C1 segment of cervical spinal cord (tissue), 14 donors: ENCODE measurements at places on chromosomes 7 and 10.

DNA sequence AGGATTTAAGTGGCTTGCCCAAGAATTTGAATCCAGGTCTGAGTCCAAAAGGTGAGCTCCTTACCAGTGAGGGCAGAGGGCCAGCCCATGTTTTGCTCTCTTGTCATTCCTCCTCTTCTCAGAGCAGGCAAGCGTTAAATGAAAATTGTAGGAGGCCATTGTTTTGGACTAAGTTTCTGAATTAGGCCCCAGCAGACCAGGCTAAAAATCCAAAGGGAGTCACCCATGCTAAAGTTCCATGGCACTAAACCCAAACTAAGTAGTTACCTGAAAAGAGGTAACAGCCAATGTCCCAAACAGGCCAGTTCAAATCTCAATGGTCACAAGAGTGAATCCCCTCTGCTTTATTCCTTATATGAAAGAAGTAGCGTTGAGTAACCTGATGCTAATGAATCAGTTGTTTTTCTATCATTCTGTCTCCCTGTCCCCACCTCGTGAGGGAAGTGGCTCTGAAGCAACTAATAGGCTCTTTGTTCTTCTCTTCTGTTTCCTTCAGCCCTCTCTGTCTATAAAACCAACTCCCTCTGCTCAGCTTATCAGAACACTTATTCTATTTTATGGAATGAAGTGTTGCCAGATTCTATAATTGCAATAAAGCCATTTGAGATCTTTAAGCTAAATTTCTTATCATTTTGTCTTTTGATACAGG, 17.5 kb upstream of the CDH23 start:
- DNase-seq: no peak

DNA sequence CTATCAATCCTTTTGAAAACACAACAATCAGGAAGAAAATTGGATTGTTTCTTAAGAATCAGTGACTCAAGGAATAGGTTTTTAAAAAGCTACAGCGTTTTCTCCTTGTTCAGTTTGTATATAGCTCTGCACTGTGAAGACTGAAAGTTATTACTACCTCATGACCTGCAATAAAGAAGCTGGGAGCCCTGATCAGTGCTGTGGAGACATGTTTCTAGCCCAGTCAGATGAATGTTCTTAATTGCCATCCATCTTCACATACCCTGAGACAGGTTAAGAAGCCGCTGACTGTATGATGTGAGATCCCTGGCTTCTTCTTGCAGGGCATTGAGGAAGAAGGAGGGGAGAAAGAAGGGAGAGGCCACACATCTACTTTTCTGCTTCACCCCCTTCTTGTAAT, 58.0 kb upstream of the VWC2 start:
- DNase-seq: no peak

DNA sequence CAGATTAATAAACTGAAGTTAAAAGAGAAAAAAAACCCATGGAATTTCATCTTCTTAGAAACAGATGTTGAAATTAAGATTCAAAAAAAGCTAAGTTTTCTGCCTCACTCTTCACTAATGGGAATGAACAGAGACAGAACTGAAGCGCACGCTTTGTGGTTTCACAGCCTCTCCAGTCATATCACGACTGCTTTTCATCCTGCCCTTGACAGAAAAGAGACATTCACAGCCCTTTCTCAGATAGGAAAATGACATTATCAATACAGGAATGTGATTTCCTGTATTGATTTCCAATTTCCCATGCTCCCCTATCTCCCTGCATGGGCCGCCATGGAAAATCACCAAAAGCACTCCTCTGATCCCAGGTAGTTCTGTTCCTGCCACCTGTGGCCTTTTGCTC, 108.2 kb downstream of the PFKFB3 start:
- no peak for DNase-seq

DNA sequence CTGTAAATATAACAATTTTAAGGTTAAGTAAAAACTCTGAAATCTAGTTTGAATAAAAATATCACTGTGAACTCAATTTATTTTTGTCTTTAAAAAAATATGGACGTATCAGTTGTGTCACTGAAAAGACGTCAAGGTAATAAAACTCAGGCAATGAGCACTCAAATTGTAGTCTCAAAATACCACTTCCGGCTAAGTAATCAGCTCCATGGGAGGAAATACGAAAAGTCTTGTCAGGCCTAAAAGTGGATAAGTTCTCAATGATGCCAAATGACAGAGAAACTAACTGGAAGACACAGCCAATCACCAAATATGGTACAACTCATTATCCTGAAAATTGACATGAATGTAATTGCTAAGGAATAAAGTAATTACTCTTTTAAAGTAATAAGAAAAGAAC, 719 bp downstream of the CALN1 start:
- DNase-seq: no peak

DNA sequence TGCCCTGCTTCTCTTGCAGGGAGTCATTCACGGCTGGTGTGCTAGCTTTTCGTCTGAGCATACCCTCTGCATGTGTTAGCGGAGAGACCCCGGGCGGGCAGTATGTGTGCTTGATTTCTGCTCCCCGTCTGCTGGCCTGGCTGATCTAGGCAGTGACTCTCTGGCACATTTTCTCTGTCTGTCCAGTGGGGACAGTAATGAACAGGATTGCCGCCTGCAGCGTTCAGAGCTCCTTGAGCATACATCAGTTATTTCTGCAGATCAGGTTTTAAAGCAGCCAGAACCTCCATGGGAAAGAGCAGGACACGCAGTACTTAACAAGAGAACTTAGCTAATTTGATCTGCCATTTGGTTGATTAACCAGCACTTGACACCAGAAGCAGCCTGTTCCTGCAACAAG, 242.5 kb downstream of the CELF2 start:
- DNase-seq: no peak

GRCh38 chr7:73829921-73830680, 695 bp upstream of the CLDN4 start:
- no peak for DNase-seq

- no peak for DNase-seq
Observed at GRCh38 chr10:77555591-77556212, 81.9 kb downstream of the KCNMA1 start.

DNA sequence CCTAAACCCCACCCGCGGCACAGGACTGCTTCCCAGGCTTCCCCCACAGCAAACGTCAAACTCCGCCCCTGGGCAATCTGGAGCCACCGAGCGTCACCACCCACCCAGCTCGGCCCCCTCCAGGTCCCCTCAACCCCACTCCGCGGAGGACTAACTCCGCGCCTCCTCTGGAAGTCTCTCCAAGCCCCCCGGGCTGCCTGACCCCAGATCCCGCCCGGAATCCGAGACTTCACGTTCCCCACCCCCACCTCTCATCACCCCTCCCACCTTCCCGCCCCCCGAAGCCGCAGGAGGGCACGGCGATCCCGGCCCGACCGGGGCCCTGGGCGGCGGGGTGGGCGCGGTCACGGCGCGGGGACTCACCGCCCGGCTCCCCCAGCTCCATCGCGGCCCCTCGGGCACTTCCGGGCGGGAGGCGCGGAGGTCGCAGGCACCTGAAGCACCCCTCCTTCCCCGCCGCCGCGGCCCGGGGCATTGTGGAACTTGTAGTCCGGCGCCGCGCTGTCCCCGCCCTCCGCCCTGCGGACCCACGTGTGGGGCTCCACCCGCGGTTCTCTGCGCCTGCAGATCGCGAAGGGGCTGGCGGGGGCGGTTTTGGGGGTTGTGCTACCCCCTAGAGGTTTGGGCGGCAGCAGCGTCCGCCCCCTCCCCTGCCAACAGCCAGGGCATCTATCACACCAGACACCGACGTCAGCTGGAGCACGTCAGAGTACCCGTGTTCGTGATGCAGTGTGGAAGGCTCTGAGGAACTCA, at the start of gene TMUB1:
Gene TMUB1, minus strand, starts transcription at position 423 of the 753 bp plus-strand sequence. CDS start 930 bp downstream, outside the sequence.
- peak; percentile 74 for DNase-seq

GRCh38 chr7:136528329-136528728, 340.1 kb upstream of the CHRM2 start:
- DNase-seq: no peak

DNA sequence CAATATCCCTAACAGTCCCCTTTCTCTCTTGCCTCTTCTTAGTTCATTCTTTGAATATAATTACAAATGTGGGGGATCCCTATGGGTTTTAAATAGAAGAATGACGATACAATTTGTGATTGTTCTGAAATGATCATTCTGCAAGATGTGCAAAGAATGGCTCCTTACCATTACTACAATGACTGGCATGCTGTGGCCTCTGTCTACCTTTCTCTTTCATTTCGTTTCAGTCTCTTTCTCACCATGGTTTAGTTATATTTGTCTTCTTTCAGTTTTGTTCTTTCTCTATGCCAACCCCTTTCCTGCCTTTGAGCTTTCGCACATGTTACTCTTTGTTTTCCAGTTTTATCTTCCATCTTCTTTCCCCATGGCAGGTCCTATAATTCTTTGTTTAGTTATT, 176.5 kb downstream of the SUGCT start:
- no peak for DNase-seq

DNA sequence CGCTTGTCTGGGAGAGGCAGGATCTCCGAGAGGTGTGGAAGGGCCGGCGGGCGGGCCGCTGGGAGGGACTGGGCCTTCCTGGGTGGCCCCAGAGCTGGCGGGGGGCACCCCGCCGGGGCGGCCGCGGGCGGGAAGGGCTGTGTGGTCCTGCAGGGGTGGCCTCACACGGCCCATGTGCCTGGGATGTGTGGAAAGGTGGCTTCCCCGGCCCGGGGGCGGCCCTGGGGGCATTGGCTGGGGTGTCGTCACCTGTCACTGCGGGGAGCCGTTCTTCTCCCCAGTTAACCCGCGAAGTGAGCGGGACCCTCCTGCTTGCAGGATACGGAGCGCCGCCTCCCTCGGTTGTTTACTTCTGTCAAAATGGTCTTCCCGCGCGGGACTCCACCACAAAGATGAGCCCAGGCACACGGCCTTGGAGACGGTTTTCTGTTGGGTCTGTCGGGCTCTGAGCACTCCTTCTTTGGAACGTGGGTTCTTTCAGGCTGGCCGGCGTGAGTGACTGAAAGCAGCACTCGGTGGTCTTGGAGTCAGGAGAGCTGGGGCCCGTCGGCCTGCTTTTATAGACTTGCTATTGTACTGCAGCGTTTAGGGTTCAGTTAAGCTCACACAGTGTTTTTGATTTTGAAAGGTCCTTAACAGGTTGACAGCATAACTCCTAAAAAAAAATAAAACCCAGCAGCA, 700 bp downstream of the SMC3 start:
- DNase-seq: no peak

GRCh38 chr10:35007858-35008301, 82.3 kb downstream of the CUL2 start:
- DNase-seq: no peak

- no peak for DNase-seq
Observed at GRCh38 chr7:91348711-91349110, 84.5 kb downstream of the FZD1 start.

DNA sequence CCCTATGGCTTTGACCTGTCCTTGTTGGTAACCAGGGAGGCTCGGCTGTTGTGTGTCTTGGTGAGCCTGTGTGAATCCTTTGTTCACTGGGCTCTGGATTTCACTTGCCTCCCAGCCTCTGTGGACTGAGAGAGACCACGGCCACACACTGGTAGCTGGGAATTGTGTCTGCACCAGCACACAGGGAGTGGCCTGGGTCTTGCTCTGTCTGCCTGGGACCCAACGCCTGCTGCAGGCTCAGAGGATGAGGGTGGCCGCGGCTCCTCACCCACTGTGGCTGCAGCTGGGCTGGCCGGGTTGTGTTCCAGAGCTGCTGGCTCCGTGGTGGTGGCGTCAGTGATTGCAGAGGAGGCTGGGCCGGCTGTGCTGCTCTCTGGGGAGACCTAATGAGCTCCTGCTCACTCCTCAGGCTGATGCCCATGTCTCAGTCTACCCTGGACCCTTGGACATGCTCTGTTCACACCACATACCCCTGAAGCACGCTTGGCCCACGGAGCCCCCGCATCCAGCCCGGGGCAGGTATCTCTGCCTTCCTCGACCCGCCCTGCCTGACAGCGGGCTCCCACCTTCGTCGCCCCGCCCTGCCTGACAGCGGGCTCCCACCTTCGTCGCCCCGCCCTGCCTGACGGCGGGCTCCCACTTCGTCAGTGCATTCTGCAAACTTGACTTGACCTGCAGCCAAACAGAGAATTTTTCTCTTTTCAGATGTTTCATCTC, 328.5 kb downstream of the ADARB2 start:
- DNase-seq: no peak

- no peak for DNase-seq
Observed at GRCh38 chr10:77333610-77334340, 303.8 kb downstream of the KCNMA1 start.

DNA sequence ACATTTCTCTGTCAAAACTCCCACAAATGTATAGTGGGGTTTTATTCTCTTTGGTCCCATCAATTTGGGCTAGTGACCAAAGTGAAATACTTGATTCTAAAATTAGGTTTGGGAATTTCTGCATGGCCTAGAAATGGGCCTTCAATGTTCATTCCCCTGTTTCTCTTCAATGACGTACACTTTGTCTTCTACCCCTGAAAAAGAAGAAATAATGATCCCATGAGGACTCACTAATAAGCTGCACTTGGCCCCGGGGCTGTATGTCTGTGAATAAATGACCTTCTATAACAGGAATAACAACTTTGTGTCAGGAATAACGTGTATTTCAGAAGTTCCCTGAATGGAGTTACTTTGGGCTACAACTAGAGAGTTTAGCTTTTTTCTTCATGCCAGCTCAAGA, 20.2 kb downstream of the OR6B1 start:
- DNase-seq: no peak

DNA sequence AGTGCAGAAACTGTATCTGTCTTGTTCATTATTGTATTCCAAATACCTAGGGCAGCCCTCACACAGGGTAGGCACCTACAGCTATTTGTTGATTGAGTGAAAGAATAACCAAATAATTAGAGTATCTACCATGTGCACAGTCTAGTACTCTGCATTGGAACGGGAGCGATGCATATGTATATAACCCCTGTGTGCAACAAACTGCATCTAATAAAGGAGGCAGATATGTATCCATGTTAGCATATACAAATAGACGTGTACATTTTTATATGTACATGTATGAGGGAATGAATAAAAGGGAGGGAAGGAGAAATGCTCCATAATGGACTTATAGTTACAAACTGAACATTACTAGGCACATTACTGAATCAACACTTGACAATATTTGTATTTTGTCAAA, 191.3 kb upstream of the PTPRZ1 start:
- no peak for DNase-seq

DNA sequence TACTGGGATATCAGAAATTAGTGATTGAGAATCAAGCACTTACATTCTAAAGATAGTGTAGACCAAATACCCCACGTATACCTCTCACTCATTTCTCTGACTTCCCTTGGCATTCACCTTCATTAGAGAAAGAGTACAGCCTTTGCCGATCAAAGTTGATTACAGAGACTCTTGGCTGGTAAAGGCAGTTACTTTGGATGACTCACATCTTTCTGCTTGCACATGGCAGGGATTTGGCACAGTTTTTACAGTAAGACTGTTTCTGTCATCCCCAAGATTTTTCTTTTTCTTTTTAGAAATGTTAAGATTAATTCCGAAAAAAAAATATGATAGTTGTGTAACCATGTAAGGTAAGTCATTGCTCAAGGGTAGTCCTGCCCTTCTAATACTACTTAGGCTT, 143.0 kb downstream of the TSPAN12 start:
- no peak for DNase-seq

- DNase-seq: no peak
Observed at GRCh38 chr7:151298765-151299164, 42.8 kb upstream of the NUB1 start.

- DNase-seq: no peak
Observed at GRCh38 chr7:155665957-155666287, 21.5 kb downstream of the RBM33 start.

- no peak for DNase-seq
Observed at GRCh38 chr7:134070673-134071072, 56.5 kb upstream of the LRGUK start.
